ENCODE measurements at places on chromosomes 1 and 21. TPM values are rescaled to one million over a fixed set of nuclear protein-coding genes. Genes with fewer than 3 reads are reported as not detected.

CD48 gene
- total RNA-seq = not detected

- peaks cover 6% of the 10 kb centered on the region for H3K4me1 ChIP-seq
- no peaks in the 10 kb centered on the region for H3K36me3 ChIP-seq
- H3K27me3 ChIP-seq = no peaks in the 10 kb centered on the region
- H3K27ac ChIP-seq = no peak overlapping the region
These were observed 19.7 kb downstream of the STPG1 start for GRCh38 chr1:24393892-24394291.

DNA sequence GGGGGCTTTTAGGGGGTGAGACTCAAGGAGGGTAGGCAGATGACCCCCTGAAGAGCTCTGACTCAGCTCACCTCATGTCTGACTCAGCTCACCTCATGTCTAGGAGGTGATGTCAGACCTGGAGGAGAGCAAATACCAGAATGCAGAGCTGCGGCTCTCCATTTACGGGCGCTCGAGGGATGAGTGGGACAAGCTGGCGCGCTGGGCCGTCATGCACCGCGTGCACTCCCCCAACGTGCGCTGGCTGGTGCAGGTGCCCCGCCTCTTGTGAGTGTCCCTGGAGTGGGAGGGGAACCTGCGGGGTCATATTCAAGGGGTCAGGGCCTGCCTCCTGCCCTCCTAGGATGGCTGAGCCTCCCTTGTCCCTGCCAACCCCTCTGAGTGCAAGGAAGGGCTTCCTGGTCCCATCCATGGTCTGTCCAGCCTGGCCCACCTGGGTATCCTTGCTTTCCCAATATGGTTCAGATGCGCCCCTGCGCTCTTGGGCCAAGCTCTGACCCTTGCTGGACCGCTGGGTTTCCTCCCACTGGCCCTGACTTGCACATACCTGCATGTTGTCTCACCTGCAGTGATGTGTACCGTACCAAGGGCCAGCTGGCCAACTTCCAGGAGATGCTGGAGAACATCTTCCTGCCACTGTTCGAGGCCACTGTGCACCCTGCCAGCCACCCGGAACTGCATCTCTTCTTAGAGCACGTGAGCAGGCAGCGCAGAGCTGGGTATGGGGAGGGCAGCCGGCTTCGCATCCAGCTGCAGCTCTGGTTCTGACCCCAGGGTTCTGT, 9.1 kb downstream of the AMPD2 start:
- no peaks in the 10 kb centered on the region for H3K27me3 ChIP-seq
- H3K36me3 ChIP-seq = peaks cover 68% of the 10 kb centered on the region
- DNase-seq = peak; percentile 59
- H3K27ac ChIP-seq = no peak overlapping the region
- no peak overlapping the region for H3K4me3 ChIP-seq

GRCh38 chr21:32884062-32884461, 112.5 kb upstream of the PAXBP1 start:
- H3K4me1 ChIP-seq = no peaks in the 10 kb centered on the region
- no peaks in the 10 kb centered on the region for H3K36me3 ChIP-seq
- peaks cover 9% of the 10 kb centered on the region for H3K27me3 ChIP-seq
- no peak overlapping the region for H3K4me3 ChIP-seq
- no peak for DNase-seq

DNA sequence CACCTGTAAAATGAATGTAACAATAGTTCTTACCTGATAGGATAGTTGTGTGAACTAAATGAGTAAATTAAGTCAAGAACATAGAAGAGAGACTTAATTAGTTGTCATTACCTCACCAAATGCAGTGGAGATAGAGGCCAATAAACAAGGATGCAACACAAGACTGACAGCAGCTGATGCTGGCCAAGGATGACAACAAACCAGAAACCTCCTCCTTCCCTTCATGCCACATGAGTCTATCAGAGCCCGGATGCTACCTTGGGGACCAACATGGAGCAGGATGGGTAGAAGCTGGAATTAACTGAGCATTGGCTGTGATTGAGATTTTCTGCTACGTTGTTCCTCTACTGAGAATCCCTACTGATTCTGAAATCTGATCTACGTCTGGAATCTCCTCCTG, 30.3 kb upstream of the USP1 start:
- no peak overlapping the region for H3K4me3 ChIP-seq
- no peaks in the 10 kb centered on the region for H3K36me3 ChIP-seq
- no peak for DNase-seq
- H3K27me3 ChIP-seq = peaks cover 4% of the 10 kb centered on the region

DNA sequence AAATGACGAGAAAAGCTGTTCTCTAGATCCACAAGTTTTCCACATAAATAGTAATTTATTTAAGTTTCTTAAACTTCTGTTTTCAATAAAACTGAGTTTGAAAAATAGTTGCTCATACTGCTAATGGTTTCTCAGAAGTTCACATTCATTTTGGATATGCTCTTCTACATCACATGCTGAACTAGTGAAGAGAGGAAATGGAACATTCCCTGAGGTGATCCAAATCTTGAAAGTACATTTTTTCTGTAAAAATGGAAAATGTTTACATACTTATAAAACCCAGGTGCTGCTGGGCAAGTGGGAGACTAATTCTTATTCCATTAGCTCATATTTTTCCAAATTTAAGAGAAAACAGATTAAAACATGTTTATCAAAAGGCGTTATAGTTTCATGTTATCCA, 111.7 kb downstream of the ADGRL4 start:
- no peak overlapping the region for H3K4me3 ChIP-seq
- H3K27me3 ChIP-seq = no peaks in the 10 kb centered on the region
- no peaks in the 10 kb centered on the region for H3K4me1 ChIP-seq
- DNase-seq = no peak
- no peak overlapping the region for H3K27ac ChIP-seq

DNA sequence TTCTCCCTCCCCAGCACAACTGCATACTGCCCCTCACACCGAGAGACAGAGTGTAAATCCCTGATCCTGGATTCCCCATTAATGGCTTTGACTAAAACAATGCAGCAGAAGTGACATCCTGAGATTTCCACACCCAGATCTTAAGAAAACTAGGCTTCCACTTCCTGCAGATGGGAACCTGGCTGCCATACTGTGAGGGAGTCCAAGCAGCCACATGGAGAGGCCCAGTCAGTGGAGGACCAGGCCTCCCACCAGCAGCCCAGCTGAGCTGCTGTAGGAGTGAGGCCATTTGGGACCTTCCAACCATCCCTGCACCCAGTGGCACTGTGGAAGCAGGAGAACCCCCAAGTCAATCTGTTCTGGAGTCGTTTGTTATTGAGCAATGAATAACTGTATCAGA, 120.6 kb downstream of the CRYAA start:
- no peaks in the 10 kb centered on the region for H3K36me3 ChIP-seq
- H3K27me3 ChIP-seq = peaks cover 18% of the 10 kb centered on the region
- H3K4me1 ChIP-seq = no peaks in the 10 kb centered on the region
- H3K4me3 ChIP-seq = no peak overlapping the region
- H3K27ac ChIP-seq = no peak overlapping the region

FCRL5 gene
- total RNA-seq = not detected

JMJD4 gene
- 26.7 TPM for total RNA-seq

DNA sequence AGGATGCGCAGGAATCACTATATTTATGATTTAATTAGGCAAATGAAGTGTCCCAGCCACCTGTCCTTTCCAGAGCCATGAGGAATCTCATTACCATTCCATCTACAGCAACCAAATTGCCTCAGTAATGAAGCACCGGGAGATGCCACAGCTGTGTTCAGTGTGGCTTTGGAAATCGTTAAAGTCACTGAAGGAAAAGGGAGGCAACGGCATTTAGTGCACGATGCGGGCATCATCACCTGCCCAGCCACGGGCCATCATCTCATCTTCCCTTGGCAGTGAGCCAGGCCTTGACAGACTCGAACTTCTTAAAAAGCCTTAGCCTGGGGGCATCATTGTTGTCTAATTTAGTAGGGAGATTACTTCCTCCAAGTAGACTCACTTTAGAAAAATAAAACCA, 67.8 kb downstream of the CNIH3 start:
- no peak overlapping the region for H3K27ac ChIP-seq
- H3K4me1 ChIP-seq = no peaks in the 10 kb centered on the region
- H3K36me3 ChIP-seq = no peaks in the 10 kb centered on the region

DNA sequence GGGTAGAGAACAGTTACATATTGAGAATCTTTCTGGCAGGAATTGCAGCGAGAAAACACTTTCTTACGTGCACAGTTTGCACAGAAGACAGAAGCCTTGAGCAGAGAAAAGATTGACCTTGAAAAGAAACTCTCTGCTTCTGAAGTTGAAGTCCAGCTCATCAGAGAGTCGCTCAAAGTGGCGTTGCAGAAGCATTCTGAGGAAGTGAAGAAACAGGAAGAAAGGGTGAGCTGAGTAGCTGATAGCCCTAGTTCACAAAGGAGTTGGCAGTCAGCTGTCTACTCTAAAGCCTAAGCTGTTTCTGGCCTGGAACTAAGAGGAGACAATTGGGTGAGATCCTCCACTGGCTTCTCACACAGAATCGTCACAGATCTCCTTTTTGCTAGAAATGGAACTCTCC, 20.3 kb upstream of the SH3BGRL3 start:
- no peak overlapping the region for H3K27ac ChIP-seq
- H3K27me3 ChIP-seq = no peaks in the 10 kb centered on the region
- H3K4me3 ChIP-seq = no peak overlapping the region
- no peak for DNase-seq
- H3K36me3 ChIP-seq = peaks cover 18% of the 10 kb centered on the region
- no peaks in the 10 kb centered on the region for H3K4me1 ChIP-seq

ZNF669 gene
- 10.8 TPM for total RNA-seq

DNA sequence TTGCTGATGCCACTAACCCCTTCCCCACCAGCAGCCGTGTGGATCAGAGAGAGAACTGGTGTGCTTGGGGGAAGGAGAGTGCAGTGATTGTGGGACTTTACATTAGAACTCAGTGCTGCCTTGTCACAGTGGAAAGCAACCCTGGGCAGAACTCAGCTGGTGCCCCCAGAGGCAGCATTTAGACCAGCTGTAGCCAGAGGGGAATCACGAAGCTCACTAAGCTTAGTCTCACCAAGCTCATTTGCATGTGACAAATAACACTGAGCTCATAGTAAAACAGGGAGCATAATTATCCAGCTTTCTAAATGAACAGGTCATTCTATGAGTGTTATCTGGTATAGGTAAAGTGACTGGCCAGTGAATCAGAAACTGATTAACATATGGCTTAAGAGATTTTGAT, 9.8 kb upstream of the SMAP2 start:
- no peaks in the 10 kb centered on the region for H3K4me1 ChIP-seq
- no peaks in the 10 kb centered on the region for H3K36me3 ChIP-seq
- DNase-seq = no peak
- no peak overlapping the region for H3K27ac ChIP-seq
- H3K27me3 ChIP-seq = peaks cover 11% of the 10 kb centered on the region
- H3K4me3 ChIP-seq = no peak overlapping the region
